ENCODE measurements at places on chromosomes 3 and 15.

- DNase-seq: no peak
Observed at GRCh38 chr15:25431836-25432561, 6.8 kb downstream of the UBE3A start.

DNA sequence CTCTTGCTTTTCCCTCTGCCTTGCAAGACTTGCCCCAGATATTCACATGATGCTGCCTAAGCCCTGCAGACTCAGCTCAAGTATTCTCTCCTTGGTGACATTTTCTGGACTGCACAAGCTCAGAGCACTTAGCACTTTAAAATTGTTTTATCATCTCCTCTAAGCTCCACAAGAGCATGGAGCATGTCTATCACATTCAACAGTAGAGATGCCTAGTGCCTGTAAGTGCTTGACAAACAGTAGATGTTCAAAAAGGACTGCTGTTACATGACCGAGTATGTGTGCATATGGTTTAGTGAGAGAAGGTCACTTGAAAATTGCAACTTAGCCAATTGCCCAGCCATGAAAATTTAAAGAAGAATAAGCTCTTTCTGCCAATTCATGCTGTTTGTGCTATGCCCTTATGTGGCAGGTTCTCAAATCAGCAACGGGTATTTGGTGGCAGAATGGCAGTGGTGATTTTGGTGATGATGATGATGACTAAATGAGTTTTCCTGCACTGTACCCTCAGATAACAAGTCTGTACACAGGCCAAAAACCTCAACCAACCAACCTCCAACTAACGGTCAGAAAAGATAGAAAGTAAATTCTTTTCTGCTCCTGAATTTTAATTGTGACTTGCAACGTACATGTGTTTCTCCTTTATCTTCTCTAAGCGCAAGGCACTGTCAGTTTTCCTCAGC is 647.2 kb upstream of the UBE2E2 start:
- DNase-seq: no peak

DNA sequence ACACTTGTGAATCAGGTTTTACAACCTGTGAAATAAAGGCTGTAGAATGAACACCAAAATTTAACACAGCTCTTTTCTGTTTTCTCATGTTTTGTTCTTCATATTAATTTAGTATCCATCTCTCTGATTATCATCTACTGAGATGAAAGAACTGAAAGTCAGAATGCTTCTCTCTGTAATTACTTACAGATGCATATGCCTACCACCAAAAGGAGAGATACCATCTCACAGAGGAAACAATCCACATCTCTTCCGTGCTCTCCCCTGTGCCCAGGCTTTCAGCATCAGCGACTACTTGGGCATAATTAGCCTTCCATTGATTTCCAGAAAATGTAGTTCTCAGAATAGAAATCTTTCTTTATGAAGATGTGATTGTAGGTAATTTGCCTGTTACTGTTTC is 741.4 kb downstream of the GRM7 start:
- DNase-seq: no peak

GRCh38 chr3:13041113-13041776 is 32.0 kb downstream of the IQSEC1 start:
- DNase-seq: no peak

GRCh38 chr3:72162649-72163184 is 377.8 kb upstream of the PROK2 start:
- no peak for DNase-seq

- DNase-seq: no peak
Observed at GRCh38 chr3:197896421-197896820, 53.6 kb upstream of the RPL35A start.

DNA sequence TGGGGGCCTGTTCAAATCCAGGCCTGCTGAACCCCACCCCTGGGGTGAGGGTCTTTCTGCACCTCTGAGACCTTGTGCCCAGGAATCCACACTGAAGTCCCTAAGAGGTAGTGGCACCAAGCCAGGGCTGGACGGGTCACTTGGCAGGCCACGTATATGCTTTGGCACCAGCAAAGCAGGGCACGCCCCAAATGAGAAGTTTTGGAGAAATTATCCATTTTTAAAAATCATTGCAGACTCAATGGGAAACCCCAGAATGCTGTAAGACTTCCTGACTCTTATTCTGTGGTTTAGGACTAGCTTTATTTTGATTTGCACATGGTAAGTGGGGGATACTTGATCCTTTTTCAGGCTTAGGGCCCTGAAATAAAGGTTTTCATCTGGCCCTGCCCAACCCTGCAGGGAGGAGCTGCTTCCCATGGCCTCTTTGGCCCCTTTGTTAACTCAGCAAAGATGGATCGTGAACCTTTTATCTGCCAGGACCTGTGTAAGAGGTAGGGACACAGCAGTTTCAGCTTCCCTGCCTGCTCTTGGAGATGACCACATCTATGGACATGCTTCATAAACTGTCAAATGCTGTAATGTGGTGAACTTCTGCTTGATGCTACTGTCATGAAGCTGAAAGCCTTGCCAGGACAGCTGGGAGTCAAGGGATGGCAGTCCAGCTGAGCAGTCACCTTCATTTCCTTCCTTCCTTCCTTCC is 88.0 kb downstream of the HMG20A start:
- DNase-seq: no peak

GRCh38 chr15:33328106-33328505 is 17.3 kb downstream of the RYR3 start:
- DNase-seq: no peak

DNA sequence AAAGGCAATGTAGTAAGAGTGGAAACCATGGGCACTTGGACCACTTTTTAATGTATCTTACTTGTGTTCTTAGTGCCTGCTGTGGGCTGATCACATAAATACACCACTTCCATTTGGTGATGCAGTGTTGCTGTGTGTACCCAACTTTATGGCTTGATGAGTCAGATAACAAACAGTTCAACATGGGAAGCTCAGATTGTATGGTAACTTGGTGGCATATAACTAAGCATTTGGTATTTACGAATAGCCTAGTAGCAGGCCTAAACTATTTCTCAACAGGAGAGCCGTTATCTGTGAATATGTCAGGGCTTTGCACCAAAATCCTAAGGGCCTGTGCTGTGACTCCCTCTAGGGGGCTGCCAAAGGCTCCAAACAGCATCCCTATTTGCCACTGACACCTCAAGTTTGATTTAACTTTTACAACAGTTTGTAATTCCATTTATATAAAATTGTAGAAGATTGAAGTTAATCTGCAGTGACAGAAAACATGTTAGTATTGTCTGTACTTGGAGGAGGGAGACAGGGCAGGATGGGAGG is 640.4 kb upstream of the CADM2 start:
- no peak for DNase-seq

GRCh38 chr3:188067932-188068331 is 86.0 kb upstream of the LPP start:
- DNase-seq: peak; percentile 51

GRCh38 chr15:67575039-67575502 is 32.6 kb downstream of the MAP2K5 start:
- no peak for DNase-seq

- DNase-seq: no peak
Observed at GRCh38 chr15:39592500-39592899, 11.6 kb downstream of the THBS1 start.

DNA sequence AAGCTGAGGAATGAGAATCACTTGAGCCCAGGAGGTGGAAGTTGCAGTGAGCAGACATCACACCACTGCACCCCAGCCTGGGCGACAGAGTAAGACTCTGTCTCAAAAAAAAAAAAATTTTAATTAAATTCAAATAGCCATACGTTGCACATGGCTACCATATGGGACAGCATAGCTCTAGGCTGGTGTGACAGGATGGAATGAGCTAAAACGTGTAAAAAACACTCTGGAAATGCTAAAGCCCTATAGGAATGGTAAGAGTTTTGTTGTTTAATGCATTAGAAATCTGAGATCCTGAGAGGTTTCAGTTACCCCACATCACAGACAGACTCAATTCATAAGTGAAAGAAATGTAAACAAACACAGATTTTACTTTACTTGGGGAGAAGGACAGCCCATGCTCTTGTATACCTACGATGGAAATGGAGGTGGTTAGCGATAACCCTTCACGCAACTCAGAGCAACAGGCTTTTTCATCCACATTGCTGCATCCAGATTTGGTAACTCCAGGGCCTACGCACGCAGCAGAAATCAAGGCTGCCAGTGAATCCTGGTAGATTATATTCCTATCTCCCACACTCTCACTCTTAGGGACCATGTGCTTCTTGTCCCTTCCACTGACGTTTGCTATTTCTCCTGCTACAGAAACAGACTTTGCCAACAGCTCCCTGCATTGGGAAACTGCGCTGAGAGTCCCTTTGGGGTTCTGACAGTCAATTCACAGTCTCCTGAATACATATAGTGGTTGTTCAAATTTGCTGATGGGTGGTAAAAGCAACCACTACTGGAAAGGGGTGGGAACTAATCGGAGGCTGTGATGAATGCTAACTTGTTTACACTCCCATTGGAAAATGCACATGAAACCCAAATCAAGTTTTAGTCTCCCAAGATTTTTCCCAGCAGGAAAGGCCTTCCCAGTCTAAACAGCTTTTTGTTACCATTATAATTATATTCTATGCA is 3.1 kb downstream of the SH3BP5 start:
- DNase-seq: no peak

DNA sequence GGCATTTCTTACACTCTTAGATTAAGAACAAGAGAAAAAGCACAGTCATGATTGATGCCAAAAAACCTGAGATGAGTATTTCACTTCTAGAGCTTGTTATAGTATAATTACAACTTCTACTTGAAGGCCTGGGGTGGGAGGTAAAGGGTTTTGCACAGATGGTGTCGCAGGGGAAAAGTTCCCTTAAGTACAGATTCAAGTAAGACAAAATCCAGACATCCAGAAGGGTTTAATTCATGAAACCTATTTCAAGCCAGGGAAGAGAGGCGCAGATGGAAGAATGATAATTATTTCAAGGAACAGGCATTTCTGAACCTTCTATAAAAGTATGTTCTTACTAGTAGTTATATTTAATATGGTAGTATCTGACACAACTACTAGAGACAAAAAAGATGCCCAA is 70.6 kb downstream of the TM4SF4 start:
- no peak for DNase-seq

DNA sequence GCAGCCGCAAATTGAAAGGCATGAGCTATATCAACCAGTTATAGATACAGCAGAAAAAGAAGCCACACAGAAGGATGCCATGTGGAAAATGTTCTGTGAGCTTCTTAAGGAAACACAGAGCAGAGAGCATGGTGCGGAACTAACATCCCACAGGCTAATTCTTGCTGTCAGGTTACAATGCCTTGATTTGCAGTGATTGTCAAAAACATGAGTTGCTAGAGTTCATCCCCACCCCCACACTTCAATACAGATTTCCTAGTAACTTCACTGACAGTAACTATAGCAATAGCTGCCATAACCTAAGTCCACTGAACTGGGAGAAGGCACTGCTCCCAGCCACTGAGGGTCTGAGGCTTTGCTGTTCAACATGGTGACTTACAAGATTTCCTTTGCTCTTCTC is 821.6 kb downstream of the SQOR start:
- DNase-seq: no peak

DNA sequence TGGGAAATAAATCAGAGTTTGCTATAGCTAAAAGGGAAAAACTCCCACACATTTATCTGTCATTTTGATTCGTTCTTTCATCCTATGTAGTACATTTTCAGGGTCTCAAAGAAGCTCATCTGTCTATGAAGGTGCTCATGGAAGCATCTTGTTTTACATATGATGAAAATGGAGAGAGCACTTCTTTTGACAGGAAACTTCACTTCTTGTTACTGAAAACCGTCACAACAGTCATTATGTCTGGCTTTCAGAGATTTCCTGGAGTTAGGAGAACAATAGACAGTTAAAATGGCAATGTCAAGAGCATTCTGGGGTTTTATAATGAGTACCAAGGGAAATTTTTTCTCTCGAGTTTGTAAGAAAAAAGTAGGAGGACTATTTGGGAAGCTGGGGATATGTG is 83.3 kb downstream of the TMEM108 start:
- DNase-seq: no peak

DNA sequence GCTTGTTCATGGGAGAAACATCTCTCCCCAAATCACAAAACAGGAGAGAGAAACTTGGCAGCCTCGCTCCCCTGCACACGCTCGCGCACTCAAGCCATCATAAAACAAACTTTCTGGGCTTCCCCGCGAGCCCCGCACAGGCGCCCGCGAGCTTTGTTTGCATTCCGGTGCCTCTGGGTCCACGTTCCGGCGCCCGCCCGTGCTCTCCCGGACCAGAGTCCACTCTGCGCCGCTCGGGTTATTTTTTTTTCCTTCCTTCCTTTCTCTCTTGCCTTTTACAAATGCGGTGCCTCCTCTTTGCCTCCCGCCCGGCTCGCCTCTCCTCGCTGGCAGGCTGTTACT is 363 bp downstream of the MAGI1 start:
- DNase-seq: no peak

- no peak for DNase-seq
Observed at GRCh38 chr3:140288595-140288994, 353.6 kb downstream of the CLSTN2 start.

GRCh38 chr3:150588027-150588830 is 14.9 kb upstream of the SELENOT start:
- DNase-seq: no peak

GRCh38 chr3:87209111-87209510 is 18.0 kb upstream of the CHMP2B start:
- DNase-seq: no peak

- DNase-seq: peak; percentile 16
Observed at GRCh38 chr3:30012941-30013543, 593.4 kb upstream of the TGFBR2 start.

DNA sequence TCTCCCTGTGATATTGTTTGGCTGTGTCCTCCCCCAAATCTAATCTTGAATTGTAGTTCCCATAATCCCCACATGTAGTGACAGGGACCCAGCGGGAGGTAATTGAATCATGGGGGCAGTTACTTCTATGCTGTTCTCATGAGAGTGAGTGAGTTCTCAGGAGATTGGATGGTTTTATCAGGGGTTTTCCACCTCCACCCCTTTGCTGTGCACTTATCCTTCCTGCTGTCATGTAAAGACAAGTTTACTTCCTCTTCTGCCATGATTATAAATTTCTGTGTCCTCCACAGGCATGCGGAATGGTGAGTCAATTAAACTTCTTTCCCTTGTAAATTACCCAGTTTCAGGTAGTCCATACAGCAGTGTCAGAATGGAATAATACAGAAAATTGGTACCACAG is 24.7 kb downstream of the TUSC7 start:
- no peak for DNase-seq

DNA sequence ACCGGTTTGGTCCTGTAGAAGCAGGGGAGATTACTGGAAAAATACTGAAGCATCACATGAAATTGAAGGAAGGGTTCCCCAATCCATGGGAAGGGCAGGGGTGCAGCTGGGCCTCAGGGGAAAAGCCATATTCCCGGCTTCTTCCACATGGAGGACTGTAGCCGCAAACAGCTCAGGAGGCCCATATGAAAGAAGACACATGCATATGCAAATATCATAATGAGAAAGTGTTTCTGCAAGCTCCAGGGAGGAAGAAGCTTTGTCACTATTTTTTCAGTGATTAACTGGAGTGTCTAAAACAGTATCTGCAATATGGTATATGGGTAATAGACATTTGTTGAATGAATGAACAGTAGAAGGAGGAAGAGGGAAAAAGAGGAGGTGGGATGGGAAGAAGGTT is 19.1 kb downstream of the DPH3 start:
- no peak for DNase-seq

- DNase-seq: no peak
Observed at GRCh38 chr3:190155752-190156151, 35.1 kb upstream of the P3H2 start.
